ENCODE measurements at places on chromosomes 3 and 15. TPM values are rescaled to one million over a fixed set of nuclear protein-coding genes. Genes with fewer than 3 reads are reported as not detected.
A peak's percentile ranks its signal among the peaks of the same experiment; 100 is the strongest.

OR5H14 gene
- total RNA-seq: not detected

DNA sequence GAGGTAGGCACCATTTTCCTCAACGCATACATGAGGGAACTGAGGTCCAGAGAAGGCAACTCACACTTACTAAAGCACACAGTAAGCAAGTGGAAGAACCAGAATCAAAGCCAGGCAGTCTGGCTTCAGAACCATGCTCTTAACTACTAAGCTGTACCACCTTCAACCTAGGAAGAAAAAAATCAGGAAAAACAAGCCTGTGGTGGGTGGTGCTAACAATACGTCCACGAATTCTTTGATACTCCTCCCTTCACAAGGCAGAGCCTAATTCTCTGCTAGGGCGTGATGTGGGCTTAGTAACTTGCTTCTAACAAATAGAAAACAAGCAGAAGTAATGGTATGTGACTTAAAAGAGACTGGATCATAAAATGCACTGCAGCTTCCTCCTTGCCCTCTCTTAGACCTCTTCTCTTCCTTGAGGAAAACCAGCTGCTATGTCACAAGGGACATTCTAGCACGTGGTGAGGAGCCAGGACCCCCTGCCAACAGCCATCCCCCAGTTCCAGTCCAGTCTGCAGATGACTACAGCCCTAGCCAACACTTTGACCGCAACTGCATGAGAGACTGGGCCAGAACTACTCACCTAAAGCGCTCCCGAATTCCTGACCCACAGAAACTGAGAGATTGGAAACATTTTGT, 36.9 kb downstream of the HACD2 start:
- H3K27ac ChIP-seq: no peak overlapping the region
- no peak for DNase-seq
- H3K27me3 ChIP-seq: no peaks in the 10 kb centered on the region
- H3K4me1 ChIP-seq: no peaks in the 10 kb centered on the region
- peaks cover 2% of the 10 kb centered on the region for H3K36me3 ChIP-seq

DNA sequence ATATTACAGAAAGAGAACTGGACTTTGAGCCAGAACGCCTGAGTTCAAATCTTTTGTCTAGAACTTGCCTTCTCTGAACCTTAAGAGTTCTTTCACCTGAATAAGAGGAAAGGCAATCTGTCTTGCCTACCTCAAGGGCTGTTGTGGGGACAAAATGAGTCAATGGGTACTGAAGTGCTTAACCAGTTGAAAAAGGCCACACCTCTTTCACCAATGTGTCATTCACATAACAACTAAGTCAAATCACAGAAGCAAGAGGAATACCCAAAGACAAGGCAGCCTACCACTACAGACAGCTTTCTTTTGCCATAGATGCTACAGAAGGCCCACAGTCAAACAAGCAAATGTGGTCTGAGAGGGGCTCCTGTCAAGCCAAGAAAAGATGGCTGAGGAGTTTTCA, 39.7 kb downstream of the NBEAL2 start:
- H3K4me3 ChIP-seq: no peak overlapping the region
- no peak overlapping the region for H3K27ac ChIP-seq
- 0 out of 2 replicates have a peak, but pooled peaks cover 8% of the 10 kb centered on the region for H3K4me1 ChIP-seq
- H3K27me3 ChIP-seq: no peaks in the 10 kb centered on the region

NR2C2 gene
- total RNA-seq: 57.2 TPM

- H3K4me1 ChIP-seq: no peaks in the 10 kb centered on the region
- no peak overlapping the region for H3K4me3 ChIP-seq
- no peaks in the 10 kb centered on the region for H3K36me3 ChIP-seq
- no peak for DNase-seq
- H3K27ac ChIP-seq: no peak overlapping the region
These were observed 5.2 kb downstream of the PRSS50 start for GRCh38 chr3:46712191-46713049.

GRCh38 chr3:60246361-60246760, 1004.9 kb downstream of the FHIT start:
- no peak overlapping the region for H3K27ac ChIP-seq
- H3K4me3 ChIP-seq: no peak overlapping the region
- H3K36me3 ChIP-seq: no peaks in the 10 kb centered on the region
- peaks cover 6% of the 10 kb centered on the region for H3K4me1 ChIP-seq

OCA2 gene
- total RNA-seq: 0.69 TPM

DNA sequence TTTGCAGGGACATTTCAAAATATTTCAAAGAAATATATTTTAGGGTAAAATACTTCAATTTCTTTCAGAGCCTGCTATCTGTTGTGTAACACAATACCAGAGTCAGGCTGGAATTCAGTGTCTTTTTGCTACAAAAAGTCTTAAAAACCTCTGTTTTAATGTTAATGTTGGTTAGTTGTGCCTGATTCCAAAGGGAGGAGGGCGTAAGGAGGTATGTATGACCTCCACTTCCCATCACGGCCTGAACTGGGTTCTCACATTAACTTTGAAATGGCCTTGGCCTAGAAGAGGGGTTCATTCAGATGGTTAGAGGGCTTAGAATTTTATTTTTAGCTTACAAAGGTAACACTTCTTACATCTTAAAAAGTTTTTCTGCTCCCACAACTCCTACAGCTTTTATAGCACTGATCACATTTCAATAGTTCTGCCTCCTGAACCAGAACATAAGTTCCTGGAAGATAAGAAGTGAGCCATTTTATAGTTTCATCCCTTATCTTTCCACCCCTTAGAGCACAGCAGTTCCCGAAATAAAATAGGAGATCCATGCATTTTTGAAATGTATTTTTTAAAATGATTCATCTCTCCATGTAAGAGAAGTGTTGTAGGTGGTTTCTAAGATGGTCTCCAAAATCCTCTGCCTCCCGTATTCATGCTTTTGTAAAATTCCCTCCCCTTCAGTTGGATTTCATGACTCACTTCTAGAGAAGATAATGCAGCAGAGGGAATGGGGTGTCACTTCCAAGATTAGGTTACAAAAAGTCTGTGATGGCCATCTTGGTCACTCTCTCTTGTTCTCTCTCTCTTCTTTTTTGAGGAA, 543.1 kb upstream of the NECTIN3 start:
- H3K4me3 ChIP-seq: no peak overlapping the region
- peaks cover 32% of the 10 kb centered on the region for H3K4me1 ChIP-seq
- H3K27me3 ChIP-seq: no peaks in the 10 kb centered on the region
- 0 out of 2 replicates have a peak, but pooled peaks cover 4% of the 10 kb centered on the region for H3K36me3 ChIP-seq
- DNase-seq: peak; percentile 16
- H3K27ac ChIP-seq: peak overlapping the region; percentile 92

DNA sequence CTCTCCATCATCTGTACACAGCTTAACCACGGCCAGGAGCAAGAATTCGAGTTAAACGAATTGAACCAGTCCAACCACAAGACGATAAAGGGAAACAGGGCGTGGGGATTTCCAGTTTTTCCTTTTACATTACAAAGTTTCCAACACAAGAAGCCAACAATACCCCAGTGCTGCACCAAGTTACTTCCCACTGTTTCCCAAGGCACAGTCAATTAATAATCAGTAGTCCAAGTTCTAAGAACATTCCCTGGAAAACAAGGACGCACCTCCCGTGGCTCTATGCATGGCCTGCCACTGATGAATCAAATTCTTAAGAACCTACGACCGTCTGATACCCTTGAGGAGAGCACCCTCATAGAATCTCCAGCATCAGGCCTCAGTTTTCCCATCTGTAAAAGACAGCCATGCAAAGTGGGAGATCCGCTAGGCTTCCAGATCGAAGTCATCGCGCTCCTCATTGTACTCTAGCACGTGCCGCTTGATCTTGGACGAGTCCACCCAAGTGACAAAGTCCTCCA, 774 bp downstream of the IMP3 start:
- peaks cover 24% of the 10 kb centered on the region for H3K4me1 ChIP-seq
- H3K27me3 ChIP-seq: no peaks in the 10 kb centered on the region
- H3K27ac ChIP-seq: peak overlapping the region; percentile 93
- H3K36me3 ChIP-seq: no peaks in the 10 kb centered on the region
- DNase-seq: peak; percentile 32

DNA sequence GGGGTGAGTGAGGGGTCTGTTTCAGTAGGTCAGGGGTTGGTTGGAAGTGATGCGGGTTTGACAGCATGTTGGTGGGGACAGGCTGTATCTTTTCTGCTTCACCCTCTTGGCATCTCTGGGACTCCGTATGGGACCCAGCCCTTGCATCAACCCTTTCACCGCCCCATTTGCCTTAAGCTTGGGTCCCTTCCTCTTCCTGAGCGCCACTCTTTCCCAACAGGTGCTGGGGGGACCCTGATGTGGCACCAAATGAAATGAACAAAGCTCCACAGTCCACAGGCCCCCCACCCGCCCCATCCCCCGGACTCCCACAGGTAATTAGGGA, 1.1 kb downstream of the EIF4G1 start:
- peak overlapping the region; percentile 92 for H3K4me3 ChIP-seq
- 0 out of 2 replicates have a peak overlapping the region, but pooled peaks have one; percentile 66 for H3K27ac ChIP-seq
- H3K27me3 ChIP-seq: no peaks in the 10 kb centered on the region
- peaks cover 23% of the 10 kb centered on the region for H3K36me3 ChIP-seq
- no peak for DNase-seq

DNA sequence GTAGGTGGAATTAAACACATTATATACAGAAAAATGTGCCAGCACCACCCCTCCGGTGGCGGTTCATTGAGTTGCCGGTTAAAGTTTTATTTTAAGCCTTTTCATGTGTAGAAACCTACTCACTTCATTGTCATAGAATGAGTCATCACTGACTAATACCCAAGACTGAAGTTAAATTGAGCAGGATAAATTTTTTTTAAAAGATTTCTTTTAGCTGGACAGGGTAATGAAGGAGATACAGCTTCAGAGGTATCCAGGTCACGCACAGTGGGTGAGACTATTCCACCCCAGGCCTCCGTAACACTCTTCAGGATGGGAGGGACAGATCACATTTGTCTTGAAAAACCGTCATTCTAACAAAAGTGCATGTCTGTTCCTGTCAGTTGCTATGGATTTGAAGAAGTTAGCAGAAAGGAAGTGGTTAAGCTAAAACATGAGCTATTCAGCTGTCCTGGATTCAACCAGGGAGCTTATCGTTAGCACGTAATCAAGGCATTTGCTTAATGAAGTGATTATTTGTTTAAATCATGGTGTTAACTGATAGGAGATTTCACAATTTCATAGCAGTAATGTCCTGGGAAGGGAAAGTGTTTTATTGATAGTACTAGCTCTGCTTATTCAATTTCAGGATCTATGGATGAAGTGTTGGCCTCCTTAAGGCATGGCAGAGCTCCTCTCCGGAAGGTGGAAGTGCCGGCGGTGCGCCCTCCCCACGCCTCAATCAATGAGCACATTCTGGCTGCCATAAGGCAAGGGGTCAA, 23.4 kb downstream of the WHAMM start:
- H3K36me3 ChIP-seq: peaks cover 11% of the 10 kb centered on the region
- H3K27ac ChIP-seq: no peak overlapping the region
- H3K4me3 ChIP-seq: no peak overlapping the region
- H3K27me3 ChIP-seq: no peaks in the 10 kb centered on the region

DNA sequence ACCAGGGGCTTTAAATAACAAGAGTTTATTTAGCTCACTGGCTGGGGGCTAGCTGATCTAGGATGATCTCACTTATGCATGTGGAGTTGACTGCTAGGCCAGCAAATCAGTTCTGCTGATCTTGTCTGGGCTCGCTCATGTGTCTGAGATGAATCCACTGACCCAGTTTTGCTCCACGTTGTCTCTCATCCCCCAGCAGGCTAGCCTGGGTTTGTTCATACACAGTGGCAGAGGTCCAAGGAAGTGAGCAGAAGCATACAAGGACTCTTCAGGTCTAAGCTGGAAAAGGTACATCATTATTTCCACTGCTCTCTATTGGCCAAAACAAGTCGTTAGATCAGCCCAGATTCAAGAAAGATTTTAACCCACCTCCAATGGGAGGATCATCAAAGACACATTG, 238.0 kb downstream of the PLCL2 start:
- no peaks in the 10 kb centered on the region for H3K27me3 ChIP-seq
- no peaks in the 10 kb centered on the region for H3K4me1 ChIP-seq
- H3K36me3 ChIP-seq: no peaks in the 10 kb centered on the region

DNA sequence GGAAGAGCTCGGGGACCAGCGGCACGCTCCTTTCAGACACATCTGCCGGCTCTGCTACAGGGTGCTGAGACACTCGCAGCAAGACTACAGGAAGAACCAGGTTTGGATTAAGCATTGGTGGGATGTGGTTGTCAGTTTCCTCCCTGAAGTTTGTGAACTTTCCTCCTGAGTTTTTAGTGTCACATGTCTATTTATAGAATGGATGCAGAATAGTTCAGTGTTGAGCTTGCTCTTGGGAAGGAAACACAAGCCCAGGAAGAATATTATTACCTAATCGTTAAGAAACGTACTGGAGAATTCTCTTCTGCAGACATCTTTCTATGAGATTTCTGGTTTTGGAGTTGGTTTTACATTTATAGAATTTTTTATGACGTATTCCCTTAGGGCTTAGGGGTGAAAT, 172.0 kb downstream of the ITPR1 start:
- no peaks in the 10 kb centered on the region for H3K27me3 ChIP-seq
- no peaks in the 10 kb centered on the region for H3K36me3 ChIP-seq
- H3K4me1 ChIP-seq: no peaks in the 10 kb centered on the region
- no peak overlapping the region for H3K27ac ChIP-seq
- no peak for DNase-seq

SLC6A6 gene
- total RNA-seq: 150 TPM

DNA sequence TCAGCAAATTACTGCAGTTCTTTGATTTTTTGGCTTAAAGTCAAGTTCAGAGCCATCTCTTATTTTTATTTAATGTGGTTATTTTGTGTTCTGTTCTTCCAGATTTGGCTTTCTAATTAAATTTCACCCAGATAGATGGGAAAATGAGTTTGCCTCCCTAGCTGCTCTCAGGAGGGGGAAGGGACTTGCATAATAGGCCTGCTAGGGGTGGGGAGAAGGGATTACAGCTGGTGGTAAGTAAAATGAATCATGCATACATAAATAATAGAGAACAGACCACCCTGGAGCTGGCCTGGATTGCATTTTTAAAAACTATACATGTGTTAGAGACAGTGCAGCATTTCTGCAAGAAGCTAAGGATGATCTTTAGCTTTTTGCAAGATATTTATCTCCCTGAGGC, 3.9 kb upstream of the PXYLP1 start:
- H3K27ac ChIP-seq: no peak overlapping the region
- H3K27me3 ChIP-seq: peaks cover 26% of the 10 kb centered on the region
- H3K4me3 ChIP-seq: no peak overlapping the region

DNA sequence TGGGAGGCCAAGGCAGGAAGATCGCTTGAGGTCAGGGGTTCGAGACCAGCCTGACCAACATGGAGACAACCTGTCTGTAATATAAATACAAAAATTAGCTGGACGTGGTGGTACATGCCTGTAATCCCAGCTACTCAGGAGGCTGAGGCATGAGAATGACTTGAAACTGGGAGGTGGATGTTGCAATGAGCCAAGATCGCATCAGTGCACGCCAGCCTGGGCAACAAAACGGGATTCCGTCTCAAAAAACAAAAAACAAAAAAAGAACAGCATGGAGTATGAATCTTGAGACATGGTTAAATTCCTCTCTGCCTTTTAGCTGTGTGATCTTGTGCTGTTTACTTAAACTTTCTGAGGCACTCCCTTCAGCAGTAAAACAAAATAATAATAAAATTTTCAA, 244.9 kb downstream of the FGF12 start:
- DNase-seq: no peak
- H3K4me1 ChIP-seq: no peaks in the 10 kb centered on the region
- no peak overlapping the region for H3K27ac ChIP-seq
- no peaks in the 10 kb centered on the region for H3K27me3 ChIP-seq
- no peaks in the 10 kb centered on the region for H3K36me3 ChIP-seq

- H3K27me3 ChIP-seq: no peaks in the 10 kb centered on the region
- peak overlapping the region; percentile 90 for H3K4me3 ChIP-seq
- peaks cover 6% of the 10 kb centered on the region for H3K4me1 ChIP-seq
- DNase-seq: no peak
These were observed 452 bp downstream of the DCP1A start for GRCh38 chr3:53346922-53347260.

- peaks cover 30% of the 10 kb centered on the region for H3K27me3 ChIP-seq
- DNase-seq: peak; percentile 88
- H3K27ac ChIP-seq: no peak overlapping the region
- no peaks in the 10 kb centered on the region for H3K4me1 ChIP-seq
- no peak overlapping the region for H3K4me3 ChIP-seq
These were observed 1.9 kb upstream of the ALS2CL start for GRCh38 chr3:46695177-46695961.
